C1 segment of cervical spinal cord (tissue), 14 donors: ENCODE measurements at places on chromosomes 7 and 10.

DNA sequence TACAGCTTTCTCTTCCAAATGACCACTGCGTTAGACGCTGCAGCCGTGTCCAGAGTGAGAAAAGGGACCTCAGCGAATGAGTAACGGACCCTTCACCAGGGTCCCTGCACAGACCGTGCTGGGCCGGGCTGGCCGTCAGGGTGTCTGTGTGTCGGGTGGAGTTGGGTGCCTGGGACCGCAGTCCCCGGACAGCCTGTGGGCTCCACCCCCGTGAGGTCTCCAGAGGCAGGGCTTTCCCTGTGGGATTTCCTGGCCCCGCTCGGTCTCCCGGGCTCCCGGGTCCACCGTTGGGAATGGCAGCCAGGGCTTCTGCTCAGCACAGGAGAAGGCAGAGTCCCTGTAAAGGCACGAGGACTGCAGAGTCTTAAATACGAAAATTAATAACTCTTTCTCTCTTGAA is 509.7 kb downstream of the TCERG1L start:
- DNase-seq, result no peak

DNA sequence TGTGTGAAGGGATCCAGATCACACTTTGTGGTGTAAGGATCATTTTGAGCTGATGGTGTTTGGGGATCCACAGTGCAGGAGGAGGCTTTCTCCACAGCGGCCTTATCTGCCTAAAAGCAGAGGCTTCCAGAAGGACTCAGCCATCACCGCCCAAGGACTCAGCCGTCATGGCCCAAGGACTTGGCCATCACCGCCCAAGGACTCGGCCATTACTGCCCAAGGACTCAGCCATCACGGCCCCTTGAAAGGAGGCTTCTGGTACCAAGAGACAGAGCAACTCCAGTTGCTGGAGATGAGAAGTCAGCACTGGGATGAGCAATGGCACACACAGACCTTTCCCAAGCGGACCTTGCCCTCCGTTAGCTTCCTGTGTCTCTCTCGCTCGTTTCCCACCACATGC is 6.0 kb upstream of the CFAP46 start:
- no peak for DNase-seq

DNA sequence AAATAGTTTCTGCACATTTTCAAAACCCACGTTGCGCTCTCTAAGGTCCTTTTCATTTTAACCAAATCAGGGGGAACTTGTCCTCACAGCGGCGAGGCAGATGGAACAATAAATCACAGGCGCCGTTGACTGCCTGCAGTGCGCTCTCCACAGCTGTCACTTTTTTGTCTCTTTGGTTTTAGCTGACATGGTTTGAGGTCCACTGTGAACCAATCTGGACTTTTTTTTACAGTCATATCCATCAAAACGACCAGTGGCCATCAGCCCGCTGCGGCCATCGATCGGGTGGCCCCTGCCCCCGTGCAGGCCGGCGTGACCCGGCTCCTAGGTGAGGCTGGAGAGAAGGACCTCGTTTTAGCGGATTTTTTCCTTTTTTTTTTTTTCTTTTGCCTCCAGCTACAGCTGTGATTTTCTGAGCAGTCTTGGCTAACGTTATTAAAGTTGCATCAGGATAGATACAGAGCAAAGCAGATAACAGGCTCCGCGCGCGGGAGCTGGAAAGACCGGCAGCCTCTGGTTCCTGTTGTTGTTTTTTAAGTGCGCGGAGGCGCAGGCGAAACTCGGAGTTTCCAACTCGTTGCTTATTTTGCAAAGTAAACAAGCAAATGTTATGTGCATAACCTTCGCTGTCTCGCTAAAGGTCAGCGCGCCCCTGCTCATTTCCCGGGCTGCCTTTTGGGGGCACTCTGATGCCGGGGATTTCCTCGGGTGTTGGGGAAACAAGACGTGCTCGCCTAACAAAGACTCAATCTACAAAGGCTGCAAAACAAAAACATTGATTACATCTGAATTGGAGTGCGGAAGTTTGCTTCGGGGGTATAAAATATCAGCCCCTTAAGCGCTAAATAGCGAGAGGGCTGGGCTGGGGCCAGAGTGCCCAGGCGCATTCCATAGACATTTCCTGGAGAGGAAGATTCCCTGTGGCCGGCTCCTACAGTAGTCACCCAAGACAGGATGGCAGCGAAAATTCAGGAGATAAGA is 414.8 kb upstream of the MKI67 start:
- DNase-seq, result no peak

DNA sequence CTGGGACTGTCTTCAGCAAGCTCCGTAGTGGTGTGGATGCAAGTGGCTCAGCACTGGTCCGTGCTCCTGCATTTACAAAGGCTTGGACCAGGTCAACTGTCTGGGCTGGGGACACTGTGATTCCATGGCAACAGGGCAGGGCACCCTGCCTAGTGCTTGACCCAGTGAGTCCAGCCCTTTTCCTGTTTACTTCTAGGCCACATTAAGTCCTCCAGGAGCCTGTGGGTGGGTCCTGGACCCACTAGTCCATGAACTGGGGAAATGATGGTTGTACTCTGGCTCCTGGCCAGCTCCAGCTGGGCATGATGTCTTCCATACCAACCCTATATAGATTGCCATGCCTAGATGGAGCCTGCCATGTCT is 152.0 kb downstream of the RPS24 start:
- peak; percentile 35 for DNase-seq

DNA sequence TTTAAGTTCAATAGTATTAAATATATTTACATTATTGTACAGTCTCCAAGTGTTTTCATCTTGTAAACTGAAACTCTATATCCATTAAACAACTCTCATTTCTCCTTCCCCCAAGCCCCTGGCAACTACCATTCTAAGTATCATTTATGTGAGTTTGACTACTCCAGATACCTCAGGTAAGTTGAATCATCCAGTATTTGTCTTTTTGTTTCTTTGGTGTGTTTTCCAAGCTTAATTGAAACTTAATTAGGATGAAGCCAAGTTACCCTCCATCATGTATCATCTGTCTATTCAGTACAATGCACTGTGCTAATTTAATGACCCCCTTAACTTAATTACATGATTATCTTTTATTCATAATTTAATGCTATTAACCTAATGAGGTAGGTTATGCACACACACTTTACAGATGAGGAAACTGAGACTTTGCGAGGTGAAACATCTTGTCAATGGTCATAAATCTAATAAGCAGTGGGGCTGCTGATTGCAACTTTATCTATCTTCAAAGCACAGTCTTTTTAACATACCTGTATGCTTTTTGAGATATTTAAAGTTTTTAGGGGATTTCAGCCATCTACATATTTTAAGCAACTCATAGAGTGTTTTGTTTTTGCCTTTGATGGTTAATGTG is 663 bp downstream of the MACC1 start:
- DNase-seq, result no peak

DNA sequence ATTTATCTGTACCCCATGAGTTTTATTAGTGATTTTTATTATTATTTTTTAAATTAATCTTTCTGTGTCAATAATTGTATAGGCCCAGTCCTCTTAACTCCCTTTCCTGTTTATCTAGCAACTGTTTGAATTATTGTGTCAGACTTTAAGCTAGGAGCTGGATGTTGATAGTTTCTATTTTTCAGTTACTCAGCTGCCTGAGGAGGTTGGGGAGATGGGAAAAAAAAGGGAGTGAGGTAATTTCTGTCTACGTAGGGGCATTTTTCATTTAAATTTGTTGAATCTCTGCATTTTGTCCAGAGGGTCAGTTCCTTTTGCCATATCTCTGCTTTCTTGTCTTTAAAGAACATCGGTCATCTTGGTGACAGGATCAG is 5.0 kb upstream of the ZNF518A start:
- no peak for DNase-seq

GRCh38 chr7:83159731-83160130 is 3.0 kb downstream of the PCLO start:
- DNase-seq, result no peak

DNA sequence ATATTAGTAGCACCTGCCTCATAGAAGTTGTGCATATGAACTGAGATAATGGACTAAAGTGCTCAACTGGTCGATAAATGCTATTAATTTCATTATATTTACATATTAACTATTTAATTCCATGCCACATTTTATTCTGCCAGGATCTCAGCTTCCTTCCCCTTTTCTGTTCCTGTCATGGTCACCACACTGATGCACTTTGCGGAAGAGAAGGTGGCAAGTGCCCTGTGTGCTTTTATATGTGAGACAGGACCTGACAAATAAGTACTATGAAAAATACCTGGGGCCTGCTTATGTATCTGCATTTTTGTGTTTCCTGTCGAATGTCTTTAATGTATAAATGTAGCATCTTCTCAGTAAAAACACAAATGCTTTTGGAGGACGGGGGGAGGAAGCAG is 12.2 kb downstream of the ATP6V0E2 start:
- DNase-seq, result no peak

GRCh38 chr10:12180221-12180974 is 15.3 kb downstream of the NUDT5 start:
- no peak for DNase-seq

- DNase-seq, result no peak
Observed at GRCh38 chr7:1985042-1985441, 247.7 kb downstream of the MAD1L1 start.

GRCh38 chr7:84495128-84495527 is 300.5 kb upstream of the SEMA3A start:
- no peak for DNase-seq

- DNase-seq, result no peak
Observed at GRCh38 chr7:120588416-120588815, 269.5 kb downstream of the TSPAN12 start.

DNA sequence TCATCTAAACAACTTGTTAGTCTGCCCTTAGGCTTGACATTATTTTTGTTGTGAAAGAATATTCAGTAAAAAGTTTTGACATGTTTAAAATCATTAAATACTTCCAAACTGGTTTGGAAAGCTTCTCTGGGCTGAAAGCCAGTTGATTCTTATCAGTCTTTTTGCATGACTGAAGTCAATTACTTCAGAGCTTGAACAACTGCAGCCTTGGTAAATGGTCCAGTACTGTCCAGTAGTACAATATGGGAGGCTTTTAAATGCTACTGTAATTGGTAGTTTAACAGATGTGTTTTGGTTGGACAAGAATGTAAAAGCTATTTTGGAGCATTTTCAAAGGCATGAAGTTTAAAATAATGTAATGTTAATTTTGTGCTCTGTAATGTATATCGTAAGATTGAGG is 103.4 kb downstream of the SDK1 start:
- DNase-seq, result no peak

DNA sequence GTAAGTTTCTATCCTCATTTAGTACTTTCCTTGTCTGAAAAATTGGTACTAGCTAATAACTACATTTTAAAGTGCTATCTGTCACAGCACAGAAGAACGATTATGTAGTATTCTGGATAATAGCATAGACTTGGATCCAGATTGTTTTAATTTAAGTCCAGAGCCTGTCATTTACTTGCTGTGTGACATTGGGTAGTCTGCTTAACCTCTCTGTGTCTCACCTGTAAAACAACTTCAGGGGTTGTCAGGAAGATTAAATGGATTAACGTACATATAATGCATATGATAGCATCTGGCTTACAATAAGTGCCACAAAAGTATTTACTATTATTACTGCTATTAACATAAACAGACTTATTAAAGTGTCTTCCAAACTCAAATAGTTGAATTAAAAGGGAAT is 1221.4 kb downstream of the GATA3 start:
- DNase-seq, result no peak

DNA sequence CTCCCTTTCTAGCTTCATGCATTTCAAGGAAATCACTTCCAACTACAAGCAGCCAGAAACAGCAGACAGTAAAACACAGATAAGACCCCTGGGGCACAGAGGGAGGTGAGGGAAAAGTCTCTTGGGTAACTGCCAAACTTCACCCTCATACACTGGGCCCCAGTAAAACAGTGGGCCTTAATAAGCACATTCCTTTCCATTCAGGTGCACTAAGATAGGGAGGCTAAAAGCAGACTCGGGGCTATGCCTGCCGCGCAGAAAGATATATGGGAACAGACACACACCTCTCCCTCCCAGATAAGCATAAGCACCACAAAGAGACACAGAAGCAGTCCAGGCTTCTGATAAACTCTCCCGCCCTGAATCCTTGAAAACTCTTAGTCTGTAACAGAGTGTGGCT is 117.0 kb downstream of the TYW1B start:
- DNase-seq, result no peak

GRCh38 chr7:55975988-55976633 is 11.7 kb downstream of the NIPSNAP2 start:
- DNase-seq, result no peak

GRCh38 chr7:154856733-154857132 is 146.2 kb downstream of the PAXIP1 start:
- no peak for DNase-seq

- DNase-seq, result no peak
Observed at GRCh38 chr7:114977277-114977676, 55.4 kb downstream of the MDFIC start.

GRCh38 chr10:3692387-3692999 is 92.5 kb downstream of the KLF6 start:
- no peak for DNase-seq

GRCh38 chr10:86447432-86447831 is 74.2 kb downstream of the WAPL start:
- DNase-seq, result no peak

DNA sequence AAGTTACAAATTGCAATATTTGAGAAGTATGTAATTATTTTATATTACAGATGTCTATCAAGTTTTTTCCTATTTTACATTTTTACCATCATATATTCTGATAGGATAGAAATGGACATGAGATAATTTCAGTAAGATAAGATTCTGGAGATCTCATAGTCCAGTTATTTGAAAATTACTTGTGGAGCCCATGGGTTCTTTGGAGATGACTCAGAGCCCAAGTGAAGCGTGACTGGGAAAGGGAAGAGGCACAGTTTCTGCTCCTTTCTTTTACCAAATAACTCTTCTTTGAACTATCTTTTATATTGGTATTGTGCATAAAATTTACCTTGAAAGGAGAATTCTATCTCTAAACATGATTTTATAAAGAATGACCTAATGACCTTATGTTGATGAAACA is 2.4 kb downstream of the CD36 start:
- DNase-seq, result no peak

GRCh38 chr7:135910393-135911036 is 66.6 kb downstream of the MTPN start:
- no peak for DNase-seq

DNA sequence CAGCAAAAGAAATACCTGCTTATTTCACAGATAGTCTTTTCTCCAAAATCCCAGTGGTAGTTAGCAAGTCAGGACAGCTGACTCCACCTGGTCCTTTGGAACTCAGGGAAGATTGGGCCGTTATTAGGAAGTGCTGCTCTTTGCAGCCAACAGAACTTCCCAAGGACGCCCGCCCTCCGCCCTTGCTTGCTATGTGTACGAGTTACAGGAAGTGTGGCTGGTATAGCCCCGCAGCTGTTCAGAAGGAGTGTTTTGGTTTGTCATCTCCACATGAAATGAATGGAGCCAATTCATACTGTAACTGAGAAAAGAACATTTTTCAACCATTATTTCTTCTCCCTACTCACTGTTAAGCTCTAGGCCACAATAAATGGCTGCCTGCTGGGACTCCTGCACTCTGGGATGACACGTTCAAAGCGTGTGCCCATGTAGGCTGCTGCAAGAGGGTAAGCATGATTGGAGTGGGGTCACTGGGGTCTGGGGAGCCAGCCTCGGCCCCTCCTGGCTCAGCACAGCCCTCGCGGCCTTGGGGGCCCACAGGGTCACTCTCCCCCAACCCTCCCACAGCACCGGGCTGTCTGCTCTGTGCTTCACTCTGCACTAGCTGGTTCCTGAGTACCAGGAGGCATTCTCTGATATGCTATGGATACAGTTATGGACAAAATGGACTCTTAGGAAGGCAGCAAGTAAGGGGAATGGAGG is 244.0 kb downstream of the EBF3 start:
- DNase-seq, result no peak
